ENCODE measurements at places on chromosomes 13 and 19.
A peak's percentile ranks its signal among the peaks of the same experiment; 100 is the strongest.

DNA sequence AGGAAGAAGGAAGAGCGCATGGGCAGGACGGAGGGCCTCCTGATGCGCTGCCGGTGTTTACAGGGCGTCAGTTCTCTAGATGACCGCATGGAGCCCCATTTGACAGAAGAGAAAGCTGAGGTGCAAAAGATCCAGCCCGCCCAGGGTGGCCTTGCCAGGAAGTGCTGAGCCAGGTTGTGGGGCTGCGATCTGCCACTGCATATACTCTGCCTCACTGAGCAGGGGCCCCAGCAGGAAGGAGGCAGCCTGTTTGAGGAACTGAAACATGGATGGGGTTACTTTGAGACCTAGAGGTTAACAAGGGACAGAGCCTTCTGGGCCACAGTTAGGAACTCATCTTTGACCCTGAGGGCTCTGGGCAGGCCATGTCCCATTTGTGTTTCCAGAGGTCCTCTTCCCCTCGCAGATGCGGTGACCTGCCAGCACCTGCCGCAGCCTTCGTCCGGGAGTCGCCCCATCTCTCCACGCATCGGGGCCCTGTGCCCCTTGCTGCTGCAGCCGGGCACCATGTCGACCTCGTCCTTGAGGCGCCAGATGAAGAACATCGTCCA, 3.2 kb downstream of the EPN1 start:
- DNase-seq: no peak

DNA sequence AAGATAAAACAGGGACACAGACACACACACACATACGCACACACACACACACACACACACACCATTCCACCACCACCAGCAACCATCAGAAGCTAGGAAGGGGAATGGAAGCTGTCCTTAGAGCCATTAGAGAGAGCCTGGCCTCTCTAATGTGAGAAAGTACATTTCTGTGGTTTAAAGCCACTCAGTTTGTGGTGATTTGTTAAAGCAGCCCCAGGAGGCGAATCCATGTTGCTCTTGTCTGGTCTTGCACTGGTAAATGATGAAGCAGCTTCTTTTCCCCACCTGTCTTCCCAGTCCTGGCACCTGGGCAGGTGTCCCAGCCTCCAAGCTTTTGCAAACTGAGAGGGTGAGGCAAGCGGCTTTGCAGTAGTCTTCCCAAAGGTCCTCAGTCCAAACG, 118.9 kb upstream of the KL start:
- no peak for DNase-seq

GRCh38 chr19:2604747-2605329, 97.7 kb downstream of the GNG7 start:
- DNase-seq: no peak

GRCh38 chr13:99721606-99722337, 220.5 kb downstream of the TM9SF2 start:
- DNase-seq: no peak

DNA sequence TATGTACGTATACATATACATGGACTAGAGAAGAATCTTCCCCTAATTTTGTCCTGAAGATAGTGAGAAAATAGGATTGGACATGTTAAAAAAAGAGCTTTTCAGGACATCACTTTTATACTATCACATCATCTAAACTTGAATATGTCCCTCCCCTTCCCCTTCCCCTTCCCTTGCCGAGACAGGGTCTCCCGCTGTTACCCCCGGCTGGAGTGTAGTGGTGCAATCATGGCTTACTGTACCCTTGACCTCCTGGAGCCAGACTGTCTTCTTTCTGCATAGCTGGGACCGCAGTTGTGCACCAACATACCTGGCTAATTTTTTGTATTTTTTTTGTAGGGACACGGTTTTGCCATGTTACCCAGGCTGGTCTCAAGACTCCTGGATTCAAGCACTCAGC, 6.6 kb downstream of the HNRNPM start:
- DNase-seq: no peak

DNA sequence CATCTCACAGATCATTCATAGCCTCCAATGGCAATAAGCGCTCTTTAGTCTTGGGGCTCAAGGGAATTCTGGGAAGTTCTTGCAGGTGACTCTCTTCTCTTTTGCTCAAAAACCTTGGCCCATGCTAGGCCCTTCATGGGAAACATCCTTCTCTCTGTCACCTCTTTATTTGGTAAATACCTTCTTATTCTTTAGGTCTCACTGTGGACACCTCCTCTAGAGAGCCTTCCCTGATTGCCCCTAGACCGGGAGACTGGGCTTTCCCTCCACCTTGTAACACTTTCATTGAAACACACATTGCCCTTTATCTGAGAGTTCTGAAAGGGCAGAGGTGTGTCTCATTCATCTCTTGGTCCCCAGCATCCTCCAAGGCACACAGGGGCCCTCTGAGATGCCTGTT, 1.9 kb downstream of the C19orf81 start:
- DNase-seq: no peak

DNA sequence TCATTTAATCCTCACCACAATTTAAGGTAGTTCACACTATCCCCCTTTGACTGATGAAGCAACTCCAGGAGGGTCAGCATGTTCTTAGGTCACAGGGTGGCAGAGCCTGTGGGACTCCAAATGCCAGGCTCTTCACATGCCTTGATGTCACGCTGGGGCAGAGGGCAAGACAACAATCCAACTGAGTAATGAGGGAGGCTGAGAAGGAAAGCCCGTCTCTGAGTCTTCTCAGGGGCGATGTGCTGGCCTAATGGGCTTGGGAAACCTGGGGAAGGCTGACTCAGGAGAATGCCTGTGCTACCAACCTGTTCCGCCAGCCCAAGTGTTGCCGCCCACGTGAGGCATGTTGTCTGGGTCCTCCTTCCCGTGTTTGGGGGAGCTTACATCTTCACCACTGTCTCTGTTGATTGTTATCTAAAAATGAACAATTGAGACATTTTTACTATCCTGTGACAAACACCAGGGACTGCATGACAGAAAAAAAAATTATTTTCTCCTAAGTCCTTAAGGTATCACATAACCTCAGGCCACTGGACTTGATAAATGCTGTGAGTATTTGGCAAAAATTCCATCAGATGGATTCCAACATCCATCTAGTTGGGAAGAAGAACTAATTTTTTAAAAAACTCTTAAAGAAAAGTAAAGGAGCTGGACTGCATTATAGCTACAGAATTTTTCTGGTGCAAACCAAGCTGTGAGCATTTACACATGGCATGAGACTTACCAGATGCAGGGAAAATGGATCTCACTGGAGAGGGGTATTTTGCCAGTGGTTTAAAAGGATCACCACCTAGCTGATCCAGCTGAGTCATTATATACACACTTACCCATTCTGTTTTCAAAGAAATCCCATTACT, 157.5 kb downstream of the RGCC start:
- no peak for DNase-seq

- no peak for DNase-seq
These were observed 2.2 kb downstream of the NAXD start for GRCh38 chr13:110617321-110618072.

DNA sequence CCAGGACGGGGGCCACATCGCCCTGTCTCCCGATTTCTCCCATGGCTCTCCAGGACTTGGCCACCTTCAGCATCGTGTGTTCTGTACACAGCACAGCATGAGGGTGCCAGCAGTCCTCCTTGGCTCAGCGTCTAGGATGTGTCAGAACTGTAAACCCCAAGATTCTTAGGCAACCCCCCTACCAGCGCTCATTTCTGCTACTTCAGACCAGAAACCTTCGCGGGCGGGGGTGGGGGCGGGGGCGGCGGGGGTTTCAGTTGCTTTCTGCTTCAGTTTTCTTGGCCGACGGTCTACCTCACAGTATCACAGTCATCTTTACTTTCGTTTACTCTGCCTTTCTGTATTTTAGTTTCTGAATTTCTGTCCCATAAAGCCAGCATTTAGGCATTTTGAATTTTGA, 82.4 kb downstream of the GGACT start:
- peak; percentile 26 for DNase-seq

- DNase-seq: peak; percentile 76
These were observed 550 bp downstream of the CERS4 start for GRCh38 chr19:8209462-8210378.

- DNase-seq: no peak
These were observed 23.0 kb downstream of the PLEKHJ1 start for GRCh38 chr19:2212861-2213711.

DNA sequence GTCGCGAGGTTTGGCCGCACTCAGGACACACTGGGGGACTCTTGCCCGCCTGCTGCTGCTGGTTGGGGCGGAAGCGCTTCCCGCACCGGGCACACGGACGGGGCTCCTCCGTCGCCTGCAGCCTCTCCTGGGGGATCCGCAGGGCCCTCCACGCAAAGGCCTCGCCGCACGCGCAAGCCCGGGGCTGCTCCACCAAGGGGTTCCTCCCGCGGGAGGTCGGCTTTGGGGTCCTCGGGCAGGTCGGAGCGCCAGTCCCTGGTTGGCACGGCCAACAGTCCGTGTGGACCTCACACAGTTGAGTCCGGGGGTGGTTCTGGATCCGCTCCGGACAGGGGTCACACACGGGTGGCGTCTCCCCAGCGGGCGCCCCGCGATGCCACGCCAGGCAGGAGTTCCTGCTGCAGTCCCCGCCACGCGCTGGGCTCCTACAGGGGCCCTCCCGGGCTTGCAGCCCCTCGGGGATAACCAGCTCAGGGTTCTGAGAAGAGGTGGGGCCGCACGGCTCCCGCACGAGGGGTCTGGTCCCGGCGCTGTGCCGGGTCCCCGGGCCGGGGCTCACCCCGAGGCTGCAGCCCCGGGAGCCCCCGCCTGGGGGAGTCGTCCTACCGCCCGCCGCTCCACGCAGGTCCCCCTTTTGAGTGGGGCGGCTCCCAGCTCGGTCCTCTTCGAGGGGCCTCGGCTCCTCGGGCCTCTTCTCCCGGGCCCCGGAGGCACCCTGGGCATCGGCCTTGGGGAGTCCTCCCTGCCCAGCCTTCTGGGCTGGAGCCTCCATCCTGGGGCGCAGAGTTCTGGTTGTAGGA, 6.2 kb upstream of the ZNF497 start:
- no peak for DNase-seq

GRCh38 chr19:6060600-6061375, 49.5 kb downstream of the RFX2 start:
- peak; percentile 62 for DNase-seq

- no peak for DNase-seq
These were observed 24.9 kb downstream of the EPS15L1 start for GRCh38 chr19:16446724-16447368.

DNA sequence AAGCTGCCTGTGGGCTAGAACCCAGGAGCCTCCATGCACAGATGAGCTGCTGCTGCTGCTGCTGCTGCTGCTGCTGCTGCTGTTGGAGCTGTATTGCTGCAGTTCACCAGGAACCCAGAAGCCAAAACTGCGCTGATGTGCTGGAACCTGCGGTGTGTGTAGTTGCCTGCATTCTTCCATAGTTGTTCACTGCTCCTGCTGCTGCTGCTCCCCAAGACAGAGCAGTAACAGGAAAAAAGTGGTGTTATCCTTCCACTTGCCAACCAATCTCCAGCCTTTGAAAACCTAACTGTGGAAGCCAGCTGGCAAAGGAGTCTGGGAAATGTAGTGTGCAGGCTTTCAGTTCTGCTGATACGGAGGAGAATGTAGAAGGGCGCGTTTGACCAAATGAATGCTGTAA, 37.9 kb downstream of the ARHGAP35 start:
- DNase-seq: no peak

GRCh38 chr19:28943651-28944050, 269.3 kb downstream of the UQCRFS1 start:
- no peak for DNase-seq

- DNase-seq: no peak
These were observed 74.2 kb downstream of the IRS2 start for GRCh38 chr13:109712124-109712722.

DNA sequence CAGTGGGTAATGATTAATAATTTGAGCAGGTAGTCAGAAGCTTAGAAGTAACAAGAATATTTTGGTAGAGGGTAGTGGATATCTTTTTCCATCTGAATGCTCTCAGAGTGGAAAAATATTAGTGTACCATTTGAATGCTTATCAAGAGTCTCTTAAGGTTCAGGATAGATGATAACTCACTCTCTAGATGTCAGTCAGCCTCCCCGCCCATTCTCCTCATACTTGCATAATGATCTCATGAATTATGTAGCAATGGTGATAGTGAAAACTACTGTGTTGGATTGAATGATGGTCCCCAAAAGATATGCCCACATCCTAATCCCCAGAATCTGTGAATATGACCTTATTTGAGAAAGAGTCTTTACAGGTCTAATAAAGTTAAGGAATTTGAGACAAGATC, 132.7 kb upstream of the KLF12 start:
- no peak for DNase-seq

GRCh38 chr19:3423183-3423829, 56.9 kb downstream of the NFIC start:
- no peak for DNase-seq

- no peak for DNase-seq
These were observed 9.9 kb upstream of the ZNF14 start for GRCh38 chr19:19742773-19743172.

DNA sequence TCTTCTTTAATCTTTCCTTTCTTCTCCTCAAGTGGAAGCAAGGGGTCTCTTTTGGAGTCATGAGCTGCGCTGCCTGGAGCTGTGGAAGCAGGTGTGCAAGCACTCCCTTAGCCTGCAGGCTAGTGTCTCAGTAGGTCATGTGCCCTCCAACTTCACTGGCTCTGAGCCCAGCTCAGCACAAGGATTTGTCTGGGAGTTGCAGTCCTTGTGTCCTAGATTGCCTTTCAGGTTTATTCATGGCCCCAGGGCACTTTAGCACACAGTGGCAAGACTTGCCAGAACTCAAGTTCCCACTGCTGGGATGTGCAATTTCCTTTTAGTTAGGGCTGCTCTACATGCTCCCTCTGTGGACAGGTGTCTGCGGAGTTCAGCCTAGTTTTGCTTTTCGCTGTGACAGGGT, 211.7 kb downstream of the LIG4 start:
- DNase-seq: no peak

GRCh38 chr13:44848920-44849676, 140.2 kb downstream of the NUFIP1 start:
- no peak for DNase-seq

GRCh38 chr13:80149736-80150135, 191.2 kb downstream of the SPRY2 start:
- DNase-seq: no peak

DNA sequence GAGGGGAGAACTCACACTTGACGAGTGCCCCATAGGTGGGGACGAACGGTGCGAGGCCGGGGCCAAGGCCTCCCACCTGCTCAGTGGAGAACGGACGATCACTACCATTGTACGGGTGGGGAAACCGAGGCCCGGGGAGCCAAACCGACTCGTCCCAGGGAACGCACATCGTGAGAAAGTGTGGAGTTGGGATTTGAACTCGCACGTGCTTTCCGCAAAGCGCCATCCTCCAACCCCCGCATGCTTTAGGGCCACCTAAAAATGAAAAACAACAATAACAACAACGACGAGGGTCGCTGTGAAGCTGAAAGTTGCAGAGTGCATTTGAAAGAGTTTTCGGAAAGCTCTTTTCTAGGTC, 458 bp downstream of the ARHGEF1 start:
- no peak for DNase-seq

GRCh38 chr19:56112313-56112709, 8.8 kb downstream of the ZNF787 start:
- DNase-seq: no peak

- no peak for DNase-seq
These were observed 480.3 kb downstream of the LIG4 start for GRCh38 chr13:107734891-107735625.

- no peak for DNase-seq
These were observed 1707.6 kb upstream of the SLC10A2 start for GRCh38 chr13:104773775-104774174.

GRCh38 chr13:21606796-21607195, 2.8 kb upstream of the MICU2 start:
- no peak for DNase-seq
